ENCODE measurements at places on chromosomes 13 and 19. TPM values are rescaled to one million over a fixed set of nuclear protein-coding genes. Genes with fewer than 3 reads are reported as not detected.

Gene ATP4B
- not detected for total RNA-seq

Gene PSG3
- total RNA-seq, result not detected

Gene ZNF878
- 0.60 TPM for total RNA-seq

Gene HS6ST3
- total RNA-seq, result not detected

Gene CATSPERD
- total RNA-seq, result not detected

Gene ZNF66
- total RNA-seq, result 10.1 TPM

GRCh38 chr19:38664503-38665211 lies 17.2 kb downstream of the ACTN4 start:
- no peak for DNase-seq
- H3K36me3 ChIP-seq, result peaks cover 4% of the 10 kb centered on the region
- peak overlapping the region; percentile 92 for H3K27ac ChIP-seq
- no peaks in the 10 kb centered on the region for H3K27me3 ChIP-seq

- no peaks in the 10 kb centered on the region for H3K27me3 ChIP-seq
- peak overlapping the region; percentile 45 for H3K27ac ChIP-seq
- H3K4me1 ChIP-seq, result peaks cover 17% of the 10 kb centered on the region
These were observed 10.2 kb downstream of the PPP1R14A start for GRCh38 chr19:38245826-38246498.

DNA sequence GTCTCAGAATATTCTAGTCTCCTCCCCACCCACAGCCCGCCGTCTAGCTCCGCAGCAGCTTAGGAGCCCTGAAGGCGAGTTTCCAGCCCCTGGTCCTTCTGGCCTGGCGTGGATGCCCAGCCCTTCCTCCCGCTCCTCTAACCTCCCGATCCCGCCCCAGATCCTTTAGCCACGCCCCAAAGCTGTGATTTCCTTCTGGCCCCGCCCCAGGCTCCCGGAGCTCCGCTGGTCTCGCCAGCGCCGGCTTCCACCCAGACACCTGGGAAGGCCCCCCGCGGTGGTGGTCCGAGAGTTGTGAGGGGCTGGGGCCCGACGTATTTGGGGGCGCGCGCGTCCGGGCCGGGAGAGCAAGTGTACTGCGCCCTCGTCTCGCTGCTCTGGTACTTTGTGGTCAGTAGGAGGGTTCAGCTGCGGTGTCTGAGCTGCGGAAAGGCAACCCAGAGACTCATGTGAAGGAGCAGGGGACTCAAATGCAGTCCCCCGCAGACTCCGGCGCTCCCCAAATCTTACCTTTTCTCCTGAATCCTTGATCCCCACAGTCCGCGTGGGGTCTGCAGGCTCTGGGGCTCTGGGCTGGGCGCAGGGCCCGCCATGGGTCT lies at the start of gene CGB7:
Gene CGB7 (minus strand): TSS at position 114 of the 599 bp plus-strand sequence. CDS start 2,374 bp downstream, outside the sequence.
- peak; percentile 85 for DNase-seq
- no peaks in the 10 kb centered on the region for H3K4me1 ChIP-seq
- no peaks in the 10 kb centered on the region for H3K36me3 ChIP-seq

DNA sequence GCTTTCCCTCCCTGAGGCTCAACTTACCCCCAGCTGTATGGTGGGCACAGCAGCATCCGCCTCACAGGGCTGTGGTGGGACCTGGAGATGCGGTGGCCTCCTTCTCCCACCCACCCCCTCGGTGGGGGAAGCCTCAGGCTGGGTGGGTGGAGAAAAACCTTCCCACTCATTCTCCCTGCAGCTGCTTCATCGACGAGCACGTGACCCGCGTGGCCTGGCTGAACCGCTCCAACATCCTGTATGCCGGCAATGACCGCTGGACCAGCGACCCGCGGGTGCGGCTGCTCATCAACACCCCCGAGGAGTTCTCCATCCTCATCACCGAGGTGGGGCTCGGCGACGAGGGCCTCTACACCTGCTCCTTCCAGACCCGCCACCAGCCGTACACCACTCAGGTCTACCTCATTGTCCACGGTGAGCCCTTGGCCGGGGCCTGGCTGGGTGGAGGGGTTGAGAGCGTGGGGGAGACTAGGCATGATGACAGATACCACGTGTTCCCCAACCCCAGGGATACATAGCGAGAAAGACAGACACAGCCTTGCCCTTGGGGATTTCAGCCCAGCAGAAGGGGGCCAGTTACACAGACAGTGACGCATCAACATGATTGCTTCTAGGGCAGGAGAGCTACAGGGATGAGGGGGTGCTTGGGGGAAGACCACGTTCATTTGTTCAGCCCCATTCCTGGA lies 12.2 kb downstream of the IGLON5 start:
- no peak overlapping the region for H3K4me3 ChIP-seq
- no peak for DNase-seq
- H3K27me3 ChIP-seq, result no peaks in the 10 kb centered on the region
- no peak overlapping the region for H3K27ac ChIP-seq

DNA sequence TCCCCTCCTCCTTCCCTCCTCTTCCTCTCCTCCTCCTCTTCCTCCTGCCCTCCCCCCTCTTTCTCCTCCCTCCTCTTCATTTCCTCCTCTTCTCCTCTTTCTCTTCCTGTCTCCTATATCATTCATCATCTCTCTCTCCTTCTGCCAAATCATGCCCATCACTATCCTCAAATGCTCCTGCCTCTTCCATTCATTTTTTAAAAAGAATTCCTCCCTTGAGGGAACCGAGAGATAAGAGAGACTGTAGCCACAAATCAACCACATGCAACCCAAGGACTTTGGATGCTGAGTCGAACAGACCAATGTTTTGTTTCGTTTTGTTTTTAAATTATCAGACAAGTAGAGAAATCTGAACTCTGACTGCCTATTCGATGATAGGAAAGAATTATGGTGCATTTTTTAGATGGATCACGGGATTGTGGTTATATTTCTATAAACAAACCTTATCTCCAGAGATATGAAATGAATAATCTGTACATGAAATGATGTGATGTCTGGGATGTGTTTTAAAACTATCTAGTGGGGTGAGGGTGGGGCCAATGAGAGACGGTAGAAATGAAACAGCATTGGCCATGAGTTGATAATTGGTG lies 9.5 kb upstream of the ZNF541 start:
- H3K27me3 ChIP-seq, result no peaks in the 10 kb centered on the region
- no peak overlapping the region for H3K27ac ChIP-seq
- H3K36me3 ChIP-seq, result no peaks in the 10 kb centered on the region
- no peak for DNase-seq
- no peak overlapping the region for H3K4me3 ChIP-seq

DNA sequence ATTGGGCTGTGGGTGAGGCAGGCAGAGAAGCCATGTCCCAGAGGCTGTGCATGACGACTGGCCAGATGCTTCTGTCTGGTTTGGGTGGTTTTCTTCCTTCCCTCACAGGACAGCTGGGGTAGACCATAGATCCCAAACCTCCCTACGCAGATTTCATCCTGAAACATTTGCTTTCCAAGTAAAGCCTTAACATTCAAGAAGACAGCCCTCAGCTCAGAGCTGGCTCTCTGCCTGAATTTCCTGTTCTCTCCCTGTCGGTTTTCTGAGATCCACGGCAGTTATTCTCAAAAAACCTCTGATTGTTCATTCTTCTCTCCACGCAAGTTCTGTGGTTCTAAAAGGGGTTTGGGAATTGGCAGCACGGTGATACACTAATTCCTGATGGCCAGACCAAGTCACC lies 25.3 kb downstream of the UQCRFS1 start:
- H3K27me3 ChIP-seq, result no peaks in the 10 kb centered on the region
- H3K36me3 ChIP-seq, result no peaks in the 10 kb centered on the region
- H3K4me3 ChIP-seq, result no peak overlapping the region
- no peak for DNase-seq
- H3K4me1 ChIP-seq, result 0 out of 2 replicates have a peak, but pooled peaks cover 4% of the 10 kb centered on the region

GRCh38 chr13:109162248-109163036 lies 533.0 kb downstream of the MYO16 start:
- DNase-seq, result no peak
- no peaks in the 10 kb centered on the region for H3K36me3 ChIP-seq
- H3K4me3 ChIP-seq, result no peak overlapping the region

DNA sequence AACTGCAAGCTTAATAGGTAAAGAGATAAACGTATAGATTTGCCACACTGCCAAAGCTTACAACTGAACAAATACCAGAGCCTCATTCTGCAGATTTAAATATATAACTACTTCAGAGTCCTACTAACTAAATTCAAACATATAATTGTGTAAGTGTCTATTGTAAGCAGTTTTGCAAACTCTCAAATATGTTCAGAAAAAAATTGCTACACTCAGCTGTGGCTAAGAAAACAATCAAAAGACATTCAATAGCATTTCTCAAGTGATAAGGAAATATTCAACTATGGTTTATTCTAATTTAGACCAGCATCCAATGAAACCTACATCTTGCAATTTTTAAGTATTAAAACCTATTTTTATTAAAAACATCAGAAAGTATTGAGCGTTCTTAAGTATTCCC lies 202.4 kb downstream of the KCTD12 start:
- H3K4me1 ChIP-seq, result no peaks in the 10 kb centered on the region
- H3K4me3 ChIP-seq, result no peak overlapping the region
- no peaks in the 10 kb centered on the region for H3K27me3 ChIP-seq
- no peak for DNase-seq

GRCh38 chr13:30454991-30455390 lies 10.7 kb downstream of the HMGB1 start:
- DNase-seq, result no peak
- no peaks in the 10 kb centered on the region for H3K4me1 ChIP-seq
- H3K27me3 ChIP-seq, result no peaks in the 10 kb centered on the region
- no peaks in the 10 kb centered on the region for H3K36me3 ChIP-seq
- no peak overlapping the region for H3K27ac ChIP-seq

GRCh38 chr19:29539670-29540069 lies 13.9 kb downstream of the VSTM2B start:
- no peaks in the 10 kb centered on the region for H3K36me3 ChIP-seq
- H3K27ac ChIP-seq, result no peak overlapping the region

DNA sequence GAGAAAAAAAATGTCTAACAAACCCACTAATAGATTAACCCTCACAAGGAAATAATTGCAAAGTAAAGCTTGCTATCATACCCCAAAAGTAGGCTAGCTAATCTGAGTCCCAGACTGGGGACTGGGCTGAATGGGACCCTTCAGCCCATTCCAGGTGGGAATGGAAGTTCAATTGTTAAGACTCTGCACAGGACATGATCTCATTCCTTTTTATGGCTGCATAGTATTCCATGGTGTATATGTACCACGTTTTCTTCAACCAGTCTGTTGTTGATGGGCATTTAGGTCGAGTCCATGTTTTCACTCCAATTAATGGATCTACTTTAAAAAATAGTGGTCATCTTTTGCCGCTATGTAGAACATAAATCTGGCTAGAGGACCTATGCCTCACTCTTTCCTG lies 17.9 kb downstream of the OR7A5 start:
- H3K27ac ChIP-seq, result no peak overlapping the region
- no peaks in the 10 kb centered on the region for H3K4me1 ChIP-seq
- no peaks in the 10 kb centered on the region for H3K36me3 ChIP-seq
- H3K4me3 ChIP-seq, result no peak overlapping the region
- no peaks in the 10 kb centered on the region for H3K27me3 ChIP-seq

DNA sequence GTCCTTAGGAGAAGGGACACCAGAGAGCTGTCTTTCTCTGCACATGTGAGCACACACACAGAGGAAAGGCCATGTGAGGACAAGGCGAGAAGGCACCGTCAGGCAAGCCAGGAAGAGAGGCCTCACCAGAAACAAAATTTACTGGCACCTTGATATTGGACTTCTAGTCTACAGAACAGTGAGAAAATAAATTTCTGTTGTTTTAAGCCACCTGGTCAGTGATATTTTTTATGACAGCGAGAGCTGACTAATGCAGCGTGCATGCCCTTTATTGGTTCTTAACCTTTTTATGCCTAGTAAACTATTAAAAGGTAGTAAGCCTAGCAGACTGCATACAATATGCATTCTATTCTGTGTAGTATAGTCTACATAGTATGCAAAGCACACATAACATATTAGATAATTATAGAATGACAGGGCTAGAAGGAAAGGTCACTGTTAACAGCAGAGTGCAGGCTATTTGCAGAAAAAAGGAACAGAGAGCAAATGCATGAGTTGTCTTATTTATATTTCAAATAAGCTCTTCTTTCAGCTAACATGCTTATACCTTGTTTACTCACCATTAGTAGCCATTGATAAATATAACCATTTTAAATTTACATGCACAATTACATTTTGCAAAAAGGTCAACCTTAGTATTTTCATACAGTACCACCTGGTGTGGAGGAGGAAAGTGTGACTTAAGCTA lies 25.2 kb upstream of the KATNAL1 start:
- H3K4me1 ChIP-seq, result peaks cover 38% of the 10 kb centered on the region
- no peaks in the 10 kb centered on the region for H3K27me3 ChIP-seq
- peak; percentile 10 for DNase-seq
- no peaks in the 10 kb centered on the region for H3K36me3 ChIP-seq

- no peak overlapping the region for H3K4me3 ChIP-seq
- no peak for DNase-seq
- no peaks in the 10 kb centered on the region for H3K27me3 ChIP-seq
- peaks cover 10% of the 10 kb centered on the region for H3K4me1 ChIP-seq
- no peak overlapping the region for H3K27ac ChIP-seq
These were observed 96.2 kb upstream of the RFC3 start for GRCh38 chr13:33721724-33722123.

- no peak overlapping the region for H3K27ac ChIP-seq
- DNase-seq, result no peak
- no peaks in the 10 kb centered on the region for H3K36me3 ChIP-seq
- H3K4me1 ChIP-seq, result no peaks in the 10 kb centered on the region
These were observed 10.4 kb downstream of the ATP4B start for GRCh38 chr13:113647351-113648215.

DNA sequence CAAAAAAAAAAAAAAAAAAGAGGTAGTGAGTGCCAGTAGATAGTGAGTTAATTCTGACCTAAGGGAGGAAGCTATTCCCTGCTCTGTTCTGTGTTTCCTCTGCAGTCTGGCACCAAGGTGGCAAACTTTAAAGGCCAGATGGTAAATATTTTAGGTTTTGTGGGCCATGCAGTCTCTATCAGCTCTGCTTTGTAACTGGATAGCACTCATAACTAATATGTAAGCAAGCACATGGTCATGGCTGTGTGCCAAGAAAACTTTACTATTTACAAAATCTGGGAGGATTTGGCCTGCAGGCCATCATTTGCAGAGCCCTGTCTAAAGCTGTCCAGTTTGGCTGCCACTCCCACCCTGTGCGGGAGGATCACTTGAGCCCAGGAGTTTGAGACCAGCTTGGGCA lies 4.3 kb downstream of the PIN1 start:
- no peak for DNase-seq
- H3K4me3 ChIP-seq, result no peak overlapping the region
- peaks cover 7% of the 10 kb centered on the region for H3K36me3 ChIP-seq
- no peaks in the 10 kb centered on the region for H3K4me1 ChIP-seq
- H3K27me3 ChIP-seq, result no peaks in the 10 kb centered on the region
- no peak overlapping the region for H3K27ac ChIP-seq

DNA sequence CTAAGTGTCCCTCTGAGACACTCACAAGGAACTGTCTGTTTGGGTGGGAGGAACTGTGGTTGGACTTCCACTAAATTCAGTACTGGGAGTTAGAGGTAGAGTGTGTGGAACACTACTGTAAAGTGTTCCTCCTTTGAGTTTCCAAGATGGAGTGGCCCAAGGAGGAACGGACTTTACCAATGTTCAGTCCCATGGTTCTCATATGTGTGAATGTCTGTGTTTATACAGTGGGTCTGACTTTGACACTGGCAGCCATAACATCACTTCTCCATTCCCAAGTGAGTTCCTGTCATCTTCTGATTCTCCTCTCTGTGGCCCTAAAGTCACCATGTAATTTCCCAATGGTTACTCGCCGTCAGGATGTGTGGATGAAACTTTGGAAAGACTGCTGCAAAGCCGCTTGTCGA lies 136.8 kb upstream of the SERP2 start:
- no peaks in the 10 kb centered on the region for H3K36me3 ChIP-seq
- no peaks in the 10 kb centered on the region for H3K27me3 ChIP-seq
- H3K4me1 ChIP-seq, result peaks cover 24% of the 10 kb centered on the region
- DNase-seq, result no peak
- H3K27ac ChIP-seq, result no peak overlapping the region
